Stimulated activated CD4-positive, alpha-beta T cell treated with anti-CD3 and anti-CD28 coated beads, TNF-alpha, amount 100 ng/mL, for 24 hours (primary cell): ENCODE measurements at places on chromosomes 6 and 20.

DNA sequence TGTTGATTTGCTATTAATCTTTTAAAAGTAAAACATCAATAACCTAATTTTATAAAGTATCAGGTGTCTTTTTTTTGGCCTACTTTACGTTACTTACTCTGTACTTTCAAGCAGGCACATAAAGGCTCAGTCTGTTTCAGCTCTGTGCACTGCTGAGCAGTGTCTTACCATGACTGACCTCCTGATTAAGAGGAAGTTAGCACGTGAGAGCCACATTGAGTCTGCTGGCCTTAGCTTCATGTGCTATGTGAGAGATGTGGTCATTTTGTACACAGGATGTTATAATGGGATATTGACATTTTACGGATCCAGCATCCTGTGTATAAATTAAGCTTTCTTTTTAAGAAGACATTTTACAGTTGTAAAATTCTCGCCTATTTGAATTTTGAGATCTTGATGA is 31.9 kb downstream of the ARID1B start:
- DNase-seq: no peak

DNA sequence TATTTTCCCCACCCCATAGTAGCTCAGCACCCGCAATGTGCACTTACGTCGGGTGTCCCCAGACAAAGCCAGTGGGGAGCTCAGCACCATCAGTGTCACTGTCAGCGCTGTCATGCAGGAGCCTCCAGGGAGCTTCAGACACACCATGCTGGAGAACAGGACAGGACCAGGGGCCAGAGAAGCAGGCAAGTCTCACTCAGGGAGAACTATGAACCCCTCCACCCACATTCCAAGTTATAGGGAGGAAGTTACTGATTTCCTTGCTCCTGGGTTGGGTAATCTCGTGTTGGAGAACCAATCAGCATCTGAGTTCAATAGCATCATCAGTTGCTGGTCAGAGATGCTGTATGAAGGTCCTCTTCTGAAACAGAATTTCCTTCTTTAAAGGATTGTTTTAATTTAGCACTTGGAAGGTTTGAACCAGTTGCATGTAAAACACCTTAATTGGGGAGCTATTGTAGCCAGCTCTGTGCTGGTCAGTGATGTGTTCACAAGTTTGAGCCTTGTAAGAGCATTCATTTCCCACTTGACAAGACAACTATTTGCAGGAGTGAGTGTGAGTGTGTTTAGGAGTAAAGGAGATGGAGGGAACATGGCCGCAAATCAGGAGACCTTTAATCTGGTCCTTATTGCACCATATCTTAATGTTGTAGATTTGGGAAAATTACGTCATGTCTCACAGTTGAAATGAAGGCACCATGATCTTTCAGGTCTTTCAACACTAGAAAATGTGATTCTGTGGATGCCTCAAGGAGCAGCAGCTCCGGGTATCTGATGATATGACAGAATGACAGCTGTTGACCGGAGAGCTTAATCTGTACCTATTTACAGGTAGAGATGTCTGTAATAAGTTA is at the start of gene HLA-DRB1:
TSS of gene HLA-DRB1 (minus strand) at position 253 of the 854 bp plus-strand sequence. CDS start at position 147, 106 bp downstream.
- no peak for DNase-seq

DNA sequence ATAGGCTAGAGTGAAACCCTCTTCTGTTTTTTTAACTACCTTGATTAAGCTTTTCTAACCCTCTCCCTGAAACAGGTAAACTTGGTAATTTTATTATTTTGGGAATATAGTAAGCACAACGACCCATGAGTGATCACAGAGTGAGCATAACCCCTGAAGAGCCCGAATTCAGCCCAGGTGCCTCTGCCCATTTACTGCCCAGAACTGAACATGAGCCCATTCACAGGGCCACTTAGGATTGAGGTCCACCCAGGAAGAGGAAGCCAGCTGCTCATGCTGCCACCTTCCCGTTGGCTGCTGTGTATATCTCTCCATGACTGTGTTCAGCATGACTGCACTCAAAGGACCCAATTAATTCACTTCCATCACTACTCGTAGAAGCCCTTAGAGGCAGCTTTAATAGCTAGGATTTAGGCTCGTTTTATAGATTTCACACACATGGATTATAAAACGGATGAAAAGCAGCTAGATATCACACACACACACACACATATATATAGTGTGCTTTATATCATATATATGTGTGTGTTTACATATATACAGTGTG is 8.3 kb upstream of the PDE10A start:
- no peak for DNase-seq

DNA sequence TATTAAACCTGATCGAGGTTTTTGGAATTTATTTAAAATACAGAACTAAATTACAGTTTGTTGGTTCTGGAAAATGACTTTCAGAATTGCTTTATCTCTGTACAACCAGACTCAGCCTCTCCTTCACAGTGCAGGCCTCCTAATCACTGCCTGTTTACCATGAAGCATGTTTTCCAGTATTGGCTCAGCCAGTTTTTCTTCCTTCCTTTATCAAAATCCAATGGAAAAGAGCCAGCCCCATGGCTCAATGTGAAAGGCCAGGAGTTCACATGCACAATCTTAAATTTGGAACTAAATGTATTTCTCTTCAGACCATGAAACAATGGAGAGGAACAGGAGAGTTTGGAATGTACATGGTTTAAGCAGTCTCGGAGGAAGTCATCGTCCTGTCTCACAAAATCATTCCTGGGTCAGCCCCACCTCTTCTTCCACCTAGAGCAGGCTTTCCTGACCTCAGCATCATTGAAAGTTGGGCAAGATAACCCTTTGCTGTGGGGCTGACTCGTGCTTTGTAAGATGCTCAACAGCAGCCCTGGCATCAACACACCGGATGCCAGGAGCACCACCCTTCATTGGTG is 680.9 kb upstream of the AGPAT4 start:
- no peak for DNase-seq
